ENCODE measurements at places on chromosomes 2 and 18. TPM values are rescaled to one million over a fixed set of nuclear protein-coding genes. Genes with fewer than 3 reads are reported as not detected.

DNA sequence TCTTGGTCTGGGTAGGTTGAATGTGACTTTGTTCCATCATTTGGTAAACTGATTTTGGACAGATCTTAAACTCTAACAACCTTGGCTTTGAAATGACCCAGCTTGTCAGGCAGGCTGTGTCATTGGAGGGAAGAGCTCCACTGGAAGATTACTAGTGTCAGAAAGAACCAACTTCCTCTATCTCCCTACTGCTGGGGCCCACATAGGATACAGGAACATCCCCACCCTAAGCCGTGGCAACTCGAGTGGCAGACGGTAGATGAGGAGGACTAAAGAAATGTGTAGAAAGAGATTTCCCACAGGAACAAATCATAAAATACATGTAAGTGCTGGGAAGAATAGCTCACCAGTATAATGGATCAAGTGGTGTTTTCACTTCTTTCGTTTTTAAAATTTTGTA is 4.3 kb upstream of the G6PC2 start:
- no peaks in the 10 kb centered on the region for H3K27me3 ChIP-seq
- no peaks in the 10 kb centered on the region for H3K4me1 ChIP-seq
- no peak overlapping the region for H3K4me3 ChIP-seq
- no peak for DNase-seq

DNA sequence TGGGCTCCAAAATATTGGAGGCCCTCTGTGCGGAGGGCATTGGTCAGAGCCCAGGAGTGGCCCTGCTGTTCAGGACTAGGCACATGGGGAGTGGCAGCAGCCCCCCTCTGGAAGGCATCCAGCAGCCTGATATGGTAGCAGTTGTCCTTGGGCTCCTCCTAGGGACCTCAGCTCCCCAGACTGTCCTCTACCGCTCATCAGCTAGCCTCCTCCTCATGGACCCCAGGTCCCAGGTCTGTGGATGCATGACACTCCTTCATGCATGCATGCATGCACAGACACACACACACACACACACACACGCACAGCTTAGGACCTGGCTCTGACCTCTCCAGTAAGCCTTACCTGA is 15.4 kb upstream of the ATP6V1B1 start:
- H3K27ac ChIP-seq: no peak overlapping the region
- H3K4me3 ChIP-seq: no peak overlapping the region
- H3K36me3 ChIP-seq: no peaks in the 10 kb centered on the region
- DNase-seq: no peak
- H3K27me3 ChIP-seq: peaks cover 27% of the 10 kb centered on the region

Gene PROKR1
- total RNA-seq: not detected

Gene RAMP1
- total RNA-seq: not detected

Gene REEP1
- 0.10 TPM for total RNA-seq

GRCh38 chr2:88220718-88221117 is 50.6 kb downstream of the THNSL2 start:
- H3K27ac ChIP-seq: no peak overlapping the region
- H3K27me3 ChIP-seq: peaks cover 17% of the 10 kb centered on the region
- H3K36me3 ChIP-seq: no peaks in the 10 kb centered on the region
- DNase-seq: no peak
